Large intestine (tissue), 12 donors: ENCODE measurements at places on chromosomes 12 and 14. TPM values are rescaled to one million over a fixed set of nuclear protein-coding genes. Genes with fewer than 3 reads are reported as not detected.

PLCZ1 gene
- polyA plus RNA-seq: not detected

ING4 gene
- 61.1 TPM for polyA plus RNA-seq

SLC25A47 gene
- 0.37 TPM for polyA plus RNA-seq

HCAR2 gene
- polyA plus RNA-seq: 2.6 TPM

EGLN3 gene
- polyA plus RNA-seq: 51.9 TPM

SIX4 gene
- 0.40 TPM for polyA plus RNA-seq
